ENCODE measurements at places on chromosomes 1 and 21.
A peak's percentile ranks its signal among the peaks of the same experiment; 100 is the strongest.

DNA sequence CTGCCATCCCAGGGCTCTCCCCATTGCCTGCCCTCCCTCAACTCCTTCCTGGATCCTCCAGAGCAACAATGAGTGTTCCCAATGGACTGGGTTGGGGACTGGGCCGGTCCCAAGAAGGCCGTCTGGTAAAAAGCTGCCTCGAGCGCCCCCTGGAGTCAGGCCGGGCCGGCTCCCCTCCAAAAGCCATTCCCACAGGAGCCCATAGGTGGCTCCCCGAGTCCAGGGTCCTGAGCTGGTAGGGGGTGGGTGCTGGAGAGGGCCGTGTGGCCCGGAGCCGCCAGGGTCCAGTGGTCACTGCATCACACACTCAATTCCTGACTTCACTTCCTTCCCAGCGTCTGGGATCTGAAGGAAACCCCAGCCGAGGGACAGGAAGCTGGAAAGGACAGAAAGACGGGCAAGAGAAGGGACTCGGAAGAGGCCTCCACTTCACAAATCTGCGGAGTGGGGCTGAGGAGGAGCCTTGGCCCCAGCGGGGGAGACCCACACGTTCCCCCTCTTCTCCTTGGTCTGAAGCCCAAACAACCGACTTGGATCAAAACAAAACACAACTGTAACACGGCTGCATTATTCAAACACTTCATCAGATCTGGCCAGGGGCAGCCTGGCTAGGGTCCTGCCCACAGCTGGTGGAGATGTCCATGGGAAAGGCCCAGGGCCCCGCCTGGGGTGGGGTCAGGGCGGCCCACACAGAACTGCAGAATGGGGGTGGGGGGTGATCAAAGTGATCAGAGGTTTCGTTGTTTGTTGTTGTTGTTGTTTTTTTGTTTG lies 10.9 kb upstream of the ALDH4A1 start:
- DNase-seq, result peak; percentile 62

DNA sequence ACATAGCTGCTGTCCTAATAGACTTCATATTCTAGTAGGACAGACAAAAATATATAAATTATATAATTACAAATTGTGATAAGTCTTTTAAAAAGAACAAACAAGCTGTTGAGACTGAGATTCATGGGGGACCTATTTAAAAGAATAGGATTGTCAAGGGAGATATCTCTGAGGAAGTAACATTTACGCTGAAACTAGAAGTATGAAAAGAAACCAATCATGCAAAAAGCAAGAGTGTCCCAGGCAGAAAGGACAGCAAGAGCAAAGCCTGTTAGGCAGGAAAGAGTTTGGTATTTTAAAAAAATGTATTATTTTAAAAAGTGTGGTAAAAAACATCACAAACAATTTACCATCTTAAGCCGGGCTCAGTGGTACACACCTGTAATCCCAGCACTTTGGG lies 9.1 kb upstream of the METTL13 start:
- DNase-seq, result no peak

- DNase-seq, result peak; percentile 72
These were observed 826 bp downstream of the LAPTM5 start for GRCh38 chr1:30756545-30757351.

GRCh38 chr1:171438441-171438840 lies 46.9 kb upstream of the PRRC2C start:
- DNase-seq, result peak; percentile 62

DNA sequence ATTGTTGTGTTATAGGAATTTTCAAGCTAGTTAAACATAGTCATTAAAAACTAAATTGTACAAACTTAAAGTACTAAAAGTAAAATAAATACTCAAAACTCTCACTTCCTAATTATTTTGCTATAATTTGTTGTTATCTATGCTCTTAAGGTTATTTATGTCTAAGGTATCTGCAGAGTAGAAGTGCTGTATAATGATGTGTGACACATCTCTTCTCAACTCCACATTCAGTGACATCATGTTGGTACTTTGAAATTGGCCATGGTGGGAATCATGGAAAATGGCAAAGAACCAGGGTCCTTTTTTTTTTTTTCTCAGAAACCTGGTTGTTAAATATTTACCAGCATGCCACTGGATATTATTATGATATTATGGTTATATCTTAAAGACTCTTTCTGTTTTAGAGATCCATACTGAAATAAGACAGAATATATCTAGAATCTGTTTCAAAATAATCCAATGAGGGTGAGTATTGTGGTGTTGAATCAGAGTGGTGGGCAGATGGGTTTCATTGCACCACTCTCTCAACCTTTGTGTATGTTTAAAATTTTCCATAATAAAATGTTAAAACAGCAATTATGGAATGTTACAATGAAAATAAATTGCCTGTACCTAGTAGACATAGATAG lies 22.4 kb downstream of the LRRC8B start:
- DNase-seq, result no peak

- DNase-seq, result no peak
These were observed 27.4 kb downstream of the ETS2 start for GRCh38 chr21:38833117-38833516.

GRCh38 chr1:59261537-59261936 lies 35.4 kb upstream of the FGGY start:
- DNase-seq, result peak; percentile 79
